ENCODE measurements at places on chromosomes 2 and 18.

GRCh38 chr2:168848225-168848624 is 42.0 kb downstream of the SPC25 start:
- peak; percentile 9 for DNase-seq

- no peak for DNase-seq
These were observed 142.4 kb downstream of the MREG start for GRCh38 chr2:215870986-215871385.

- DNase-seq = no peak
These were observed 169.2 kb upstream of the NCKAP5 start for GRCh38 chr2:133737242-133737993.

- peak; percentile 70 for DNase-seq
These were observed 48.4 kb upstream of the APCDD1 start for GRCh38 chr18:10405816-10406663.

DNA sequence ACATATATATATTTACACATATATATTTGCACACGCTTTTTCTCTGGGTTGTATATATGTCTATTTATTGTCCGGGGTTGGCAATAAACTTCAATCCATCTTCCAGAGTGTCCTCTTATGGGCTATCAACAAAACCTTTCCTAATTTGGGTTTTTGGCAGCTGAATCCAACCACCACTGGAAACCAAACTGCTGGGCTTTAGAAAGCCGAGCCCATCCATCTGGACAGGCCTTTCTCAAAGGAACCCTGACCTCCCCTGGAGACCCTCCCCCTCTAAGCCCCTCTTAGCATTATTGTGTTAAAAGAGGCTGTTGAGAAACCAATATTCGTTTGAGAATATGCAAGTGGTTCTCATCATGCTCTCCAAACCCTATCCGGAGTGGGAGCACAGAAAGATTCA is 153.6 kb downstream of the NRP2 start:
- no peak for DNase-seq

GRCh38 chr2:183723278-183723677 is 599.0 kb downstream of the NUP35 start:
- DNase-seq = no peak

DNA sequence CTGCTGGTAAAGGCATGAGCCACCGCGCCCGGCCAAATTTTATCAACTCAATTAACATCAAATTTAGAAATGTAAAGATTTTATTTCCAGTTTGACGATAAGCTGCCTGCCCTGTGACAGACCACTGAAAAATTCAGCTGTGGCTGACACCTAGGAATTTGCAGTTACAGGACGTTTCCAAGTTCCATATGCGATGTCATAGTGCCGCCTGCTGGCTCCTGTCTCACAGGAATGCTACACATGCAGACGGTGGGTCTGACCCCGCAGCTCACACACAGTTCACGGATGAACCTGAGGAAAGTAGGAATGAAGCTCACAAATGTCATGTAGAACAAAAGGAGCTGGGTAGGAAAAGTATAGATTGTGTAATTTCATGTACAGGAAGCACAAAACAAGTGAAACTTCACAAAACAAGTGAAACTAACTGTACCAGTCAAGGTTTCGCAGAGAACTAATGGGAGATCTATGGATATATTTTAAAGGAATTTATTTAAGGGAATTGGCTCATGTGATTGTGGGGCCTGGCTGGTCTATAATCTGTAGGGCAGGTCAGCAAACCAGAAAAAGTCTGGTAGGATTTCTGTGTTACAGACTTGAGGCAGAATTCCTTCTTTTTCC is 13.2 kb upstream of the SEH1L start:
- DNase-seq = peak; percentile 14

- no peak for DNase-seq
These were observed 611.4 kb upstream of the HS6ST1 start for GRCh38 chr2:128930101-128930500.

DNA sequence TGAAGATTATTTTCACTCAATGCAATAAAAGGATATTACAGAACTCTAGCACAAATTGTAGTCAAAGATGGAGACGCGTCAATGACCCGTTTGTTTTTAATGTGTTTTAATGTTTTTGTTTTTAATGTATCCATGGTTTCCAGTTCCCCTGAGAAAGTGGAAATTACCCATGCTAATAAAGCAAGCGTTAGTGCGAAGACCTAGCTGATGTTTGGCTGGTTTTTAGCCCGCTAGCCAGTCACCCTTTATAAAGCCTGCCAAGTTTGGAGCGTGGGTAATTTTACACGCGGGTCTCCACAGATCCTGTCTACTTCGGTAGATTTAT is 430 bp upstream of the CHMP1B start:
- no peak for DNase-seq

DNA sequence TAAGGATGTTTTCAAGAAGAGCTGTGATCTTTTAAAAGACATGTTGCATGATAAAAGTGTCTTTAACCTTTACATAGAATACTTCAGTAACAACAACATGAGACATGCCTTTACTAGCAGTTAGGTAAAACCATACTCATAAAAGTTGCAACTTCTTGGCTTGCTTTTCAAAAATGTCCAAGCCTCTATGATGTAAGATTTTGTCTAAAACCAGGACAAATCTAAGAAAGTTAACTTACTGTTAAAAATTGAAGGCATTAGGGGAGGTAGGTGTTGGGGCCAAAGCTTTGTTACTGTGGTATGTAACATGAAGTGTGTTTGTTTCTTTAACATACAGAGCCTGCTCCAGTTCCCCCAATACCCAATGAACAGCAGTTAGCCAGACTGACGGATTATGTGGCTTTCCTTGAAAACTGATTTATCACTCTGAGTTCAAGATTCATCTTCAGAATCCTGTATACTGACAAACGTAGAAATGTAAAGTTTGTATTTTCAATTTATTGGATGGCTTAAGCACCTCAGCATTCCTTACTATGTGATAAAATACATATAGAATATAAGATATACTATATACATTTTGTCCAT is 11.7 kb downstream of the COPS8 start:
- no peak for DNase-seq

DNA sequence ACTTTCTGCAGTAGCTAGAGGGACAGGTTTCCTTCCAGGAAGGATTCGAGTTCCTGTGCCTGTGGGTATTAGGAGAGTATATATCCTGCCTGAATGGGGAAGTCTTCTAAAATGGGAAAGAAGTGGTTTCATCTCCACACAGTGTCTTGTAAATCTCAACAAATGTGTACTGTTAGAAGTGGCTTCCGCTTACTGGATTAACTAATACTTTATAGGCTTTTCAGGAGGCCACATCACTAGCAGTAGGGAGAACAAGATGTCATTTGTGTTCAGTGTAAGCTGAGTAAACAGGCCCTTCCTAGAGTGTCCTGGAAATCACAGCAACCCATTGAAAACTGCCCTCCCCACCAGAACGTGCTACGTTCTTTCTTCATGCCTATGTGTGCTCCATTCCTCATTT is 12.5 kb upstream of the POLR1B start:
- no peak for DNase-seq

DNA sequence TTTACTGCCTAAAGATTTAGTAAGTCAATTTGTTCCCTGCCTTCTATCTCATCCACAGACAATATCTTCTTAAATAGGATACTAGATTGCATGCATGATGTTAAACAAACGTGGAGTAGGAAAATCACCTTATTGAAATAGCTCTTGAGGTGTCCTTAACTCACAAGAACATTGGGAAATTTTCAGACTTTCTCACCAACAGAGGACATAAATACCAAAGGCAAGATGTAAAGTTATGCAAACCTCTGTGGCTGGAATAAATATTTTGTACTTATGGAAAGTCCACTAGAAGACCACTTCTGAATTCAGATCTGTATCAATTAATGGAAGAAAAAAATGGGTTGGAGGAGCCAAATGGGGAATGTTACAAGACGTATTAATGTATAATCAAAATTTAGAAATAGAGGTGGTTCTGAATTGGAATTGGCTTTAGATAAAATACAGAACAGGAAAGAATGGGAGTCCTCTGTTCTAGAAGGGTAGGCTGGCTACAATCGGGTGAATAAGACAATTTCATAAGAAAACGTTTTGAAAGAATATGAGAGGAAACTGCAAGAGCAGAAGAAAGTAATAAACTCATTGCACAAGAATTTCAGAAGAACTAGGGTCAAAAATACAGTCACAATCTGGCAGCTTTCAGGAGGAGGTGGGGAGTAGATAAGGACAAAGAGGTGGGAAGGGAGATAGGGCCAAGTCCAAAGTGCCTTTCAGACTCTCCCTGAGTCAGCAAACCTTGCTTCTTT is 69.3 kb upstream of the FN1 start:
- no peak for DNase-seq

DNA sequence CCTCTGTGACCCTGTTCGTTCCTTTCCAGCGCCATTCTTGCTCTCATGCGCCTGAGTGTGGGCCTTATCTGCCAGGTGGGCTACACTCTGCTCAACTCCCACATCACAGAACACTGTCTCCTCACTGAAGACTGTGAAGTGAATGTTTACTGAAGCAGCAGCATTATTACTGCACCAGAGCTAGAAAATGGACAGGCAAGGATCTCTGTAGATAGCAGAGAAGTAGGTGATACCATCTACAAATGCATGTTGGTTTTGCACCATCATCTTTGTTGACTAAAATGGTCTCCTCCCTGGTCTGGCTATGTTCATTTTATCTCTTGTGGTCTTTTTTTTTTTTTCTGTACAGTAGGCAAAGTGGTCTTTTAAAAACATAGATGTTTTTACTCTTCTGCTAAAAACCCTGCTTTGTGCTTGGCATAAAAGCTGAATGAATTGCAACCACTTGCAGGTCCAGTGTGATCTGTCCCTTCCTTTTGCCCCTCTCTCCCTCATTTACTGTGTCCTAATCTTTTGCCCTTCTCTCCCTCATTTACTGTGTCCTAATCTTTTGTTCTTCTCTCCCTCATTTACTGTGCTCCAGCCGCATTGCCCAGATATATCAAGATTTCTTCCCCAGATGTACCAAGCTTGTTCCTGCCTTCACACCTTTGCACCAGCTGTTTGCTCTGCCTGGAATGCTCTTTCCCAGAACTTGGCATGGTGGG is 35.4 kb downstream of the BABAM2 start:
- no peak for DNase-seq

- no peak for DNase-seq
These were observed 900.7 kb upstream of the SOX11 start for GRCh38 chr2:4791488-4791887.

DNA sequence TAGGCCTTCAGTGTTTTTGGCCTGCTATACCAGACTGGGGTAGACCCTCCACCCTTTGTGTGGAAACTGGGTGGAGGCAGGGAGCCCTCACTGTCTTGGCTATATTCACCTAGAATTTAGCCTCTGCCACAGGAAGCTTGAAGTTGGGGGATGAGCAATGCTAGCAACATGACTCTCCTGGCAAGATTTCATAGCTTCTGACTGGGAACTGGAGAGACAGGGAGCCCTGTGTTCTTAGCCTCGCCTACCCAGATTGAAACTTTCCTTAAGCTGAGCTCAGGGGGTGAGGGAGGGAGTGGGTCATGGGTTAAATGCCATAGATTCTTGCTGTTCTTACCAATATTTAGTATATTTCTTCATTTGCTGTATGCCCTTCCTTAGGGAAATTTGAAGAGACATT is 46.8 kb upstream of the FAM98A start:
- DNase-seq = no peak

Data from NCI-H446 treated with DMSO at 0.1 percent for 48 hours (cell line).